PC-9 (cell line): ENCODE measurements at places on chromosomes 3 and 15. TPM values are rescaled to one million over a fixed set of nuclear protein-coding genes. Genes with fewer than 3 reads are reported as not detected.

DNA sequence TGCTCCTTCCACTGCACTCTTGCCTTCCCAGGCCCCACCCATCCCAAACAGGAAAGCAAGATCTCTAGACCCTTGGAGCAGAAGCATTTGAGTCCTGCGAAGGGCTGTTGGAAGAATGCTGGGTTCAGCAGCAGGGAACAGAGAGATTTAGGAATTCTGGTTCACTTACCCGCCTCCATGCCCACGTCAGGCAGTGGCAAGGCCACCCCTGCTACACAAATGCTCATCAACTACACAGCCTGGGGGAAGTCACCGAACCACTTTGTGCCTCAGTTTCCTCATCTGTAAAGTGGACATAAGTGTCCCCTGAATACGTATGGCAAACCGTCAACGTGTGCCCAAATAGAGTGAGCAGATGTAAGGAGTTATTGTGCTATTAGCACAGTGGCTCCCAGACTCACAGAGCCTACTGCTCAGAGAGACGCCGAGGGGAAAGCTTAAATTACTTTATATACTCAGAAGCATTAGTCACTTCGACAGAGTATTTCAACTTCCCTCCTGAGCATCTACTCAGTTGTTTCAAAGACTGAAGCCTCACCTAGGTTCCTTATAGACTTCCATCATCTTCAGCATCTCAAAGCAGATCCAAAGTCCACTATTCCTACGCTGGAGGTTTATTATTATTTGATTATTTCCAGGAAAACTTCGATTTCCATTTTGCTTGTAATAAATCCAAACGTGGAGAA is 905 bp downstream of the HOMER2 start:
- no peak for DNase-seq

DNA sequence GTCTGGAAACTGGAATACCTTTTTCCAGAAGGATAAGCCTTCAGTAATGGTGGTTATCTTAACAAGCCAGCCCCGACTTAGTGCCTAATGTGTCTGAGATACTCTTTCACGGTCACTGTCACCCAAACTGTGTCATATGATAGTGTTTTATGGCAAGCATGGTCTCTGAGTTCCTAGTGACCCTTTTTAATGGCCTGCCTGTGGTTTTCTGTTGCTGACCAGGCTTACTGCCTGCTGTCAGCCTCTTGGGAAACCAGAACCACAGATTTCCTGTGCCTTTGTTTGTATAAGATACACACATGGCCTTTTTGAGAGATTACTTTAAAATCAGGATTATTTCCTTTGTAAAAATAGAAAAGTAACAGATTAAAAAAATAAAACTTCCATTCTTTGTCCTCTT is 22.4 kb downstream of the HPS3 start:
- no peak for DNase-seq

- DNase-seq: no peak
Measured at GRCh38 chr3:100978011-100978659, 15.1 kb downstream of the ABI3BP start.

GRCh38 chr3:126525853-126526667 is 2.1 kb downstream of the CHST13 start:
- DNase-seq: no peak

The PLA2G4F gene
- 1.2 and 1.9 TPM in 2 replicates for total RNA-seq

The FOXB1 gene
- total RNA-seq: 2.2 and 2.7 TPM in 2 replicates

The GPR149 gene
- total RNA-seq: not detected in 2 replicates
